ENCODE measurements at places on chromosomes 2 and 18.

- no peak for DNase-seq
Observed at GRCh38 chr18:31741097-31741735, 19.5 kb downstream of the SLC25A52 start.

DNA sequence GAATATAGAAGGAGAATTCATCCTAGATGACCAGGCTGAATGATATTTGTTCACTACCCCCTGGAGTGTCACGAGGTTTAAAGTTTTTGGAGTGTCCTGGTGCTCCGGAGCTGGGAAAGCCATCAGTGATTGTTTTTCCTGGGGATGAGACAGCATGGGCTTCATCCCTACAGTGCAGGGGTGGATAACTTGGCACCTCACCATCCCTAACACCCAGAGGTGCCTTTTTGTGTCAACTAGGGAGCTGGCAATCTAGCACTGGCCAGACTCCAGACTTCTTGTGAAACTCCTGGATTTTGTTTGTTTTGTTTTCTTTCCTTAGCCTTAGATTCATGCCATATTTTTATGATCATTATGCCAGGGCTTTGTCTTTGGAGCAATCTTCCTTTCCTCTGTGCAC is 164.8 kb downstream of the PRKCE start:
- DNase-seq: no peak

DNA sequence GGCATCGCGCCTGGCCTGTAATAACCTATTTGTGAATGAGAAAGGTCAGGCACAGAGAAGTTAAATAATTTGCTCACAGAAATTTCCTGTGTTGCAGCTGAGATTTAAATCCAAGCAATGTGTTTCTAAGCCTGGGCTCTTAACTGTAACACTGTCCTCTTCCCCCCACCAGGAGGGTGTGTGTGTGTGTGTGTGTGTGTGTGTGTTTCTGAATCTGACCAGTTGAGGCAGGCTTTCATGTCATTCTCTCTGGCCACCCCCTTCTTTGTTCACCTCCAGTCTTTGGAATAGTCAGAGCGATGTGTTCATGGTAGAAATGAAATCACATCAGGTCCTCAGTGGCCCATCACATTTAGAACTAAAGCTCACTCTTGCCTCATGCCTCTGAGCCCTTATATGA is 81.2 kb downstream of the NEDD4L start:
- no peak for DNase-seq

- no peak for DNase-seq
Observed at GRCh38 chr2:128809259-128809636, 490.6 kb upstream of the HS6ST1 start.

DNA sequence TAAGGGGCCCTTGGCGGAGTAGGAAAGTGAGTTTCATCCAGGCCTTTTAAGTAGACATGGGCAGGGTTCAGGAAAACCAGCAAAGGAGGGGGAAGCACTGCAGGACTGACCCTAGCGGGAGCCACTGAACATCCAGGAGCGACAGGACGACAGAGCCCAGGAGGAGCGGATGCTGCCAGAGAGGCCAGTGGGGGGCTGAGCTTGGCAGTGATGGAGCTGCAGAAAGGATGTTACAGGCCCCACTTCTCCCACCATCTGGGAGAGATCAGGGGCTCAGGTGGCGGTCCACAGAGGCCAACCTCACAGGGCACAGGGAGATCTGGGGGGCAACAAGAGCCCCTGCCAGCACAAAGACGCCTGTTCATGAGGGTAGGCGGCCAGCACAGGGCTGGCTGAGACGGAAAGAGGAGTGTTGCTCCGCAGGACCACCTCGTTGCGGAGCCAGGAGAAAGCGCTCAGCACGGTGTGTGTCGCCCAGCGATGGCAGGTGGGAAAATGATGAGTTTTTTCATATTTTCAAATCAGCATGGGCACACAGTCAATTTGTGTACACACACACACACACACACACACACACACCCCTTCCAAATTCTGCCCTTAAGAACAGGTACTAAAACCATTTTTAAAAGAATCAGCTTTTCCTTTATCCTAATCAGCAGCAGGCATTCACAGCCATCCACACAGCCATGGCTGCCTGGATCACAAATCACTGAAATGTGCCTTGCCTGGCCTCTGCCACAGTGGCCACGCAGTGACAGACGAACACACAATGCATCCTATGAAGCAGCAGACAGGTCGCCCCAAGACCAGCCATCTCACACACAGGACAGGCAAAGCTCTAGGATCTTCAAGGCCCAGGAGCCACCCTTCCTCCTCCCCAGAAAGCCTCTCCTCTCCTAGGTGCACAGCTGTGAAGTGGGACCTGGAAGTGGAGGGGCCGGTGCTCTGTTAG is 63.2 kb downstream of the NDUFA10 start:
- DNase-seq: no peak

- no peak for DNase-seq
Observed at GRCh38 chr2:175030380-175031271, 25.4 kb upstream of the CHN1 start.

DNA sequence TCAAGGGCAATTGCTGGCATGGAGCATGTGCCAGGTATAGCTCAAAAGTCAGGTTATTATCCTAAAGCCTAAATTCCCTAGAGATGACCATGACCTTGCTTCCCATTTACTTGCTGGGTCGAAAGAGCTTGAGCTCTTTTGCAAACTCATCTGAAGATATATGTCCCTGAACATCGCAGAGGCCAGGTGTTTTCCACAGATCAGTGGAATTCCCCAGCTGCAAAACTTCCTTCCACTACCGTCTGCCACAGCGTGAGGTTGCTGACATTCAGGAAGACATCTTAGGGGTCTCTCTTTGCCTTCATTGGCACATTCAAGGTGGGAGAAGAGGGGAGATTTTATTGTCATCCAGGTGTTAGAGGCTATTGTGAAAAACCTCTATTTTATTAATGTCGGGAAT is 171.0 kb downstream of the MIB1 start:
- no peak for DNase-seq

DNA sequence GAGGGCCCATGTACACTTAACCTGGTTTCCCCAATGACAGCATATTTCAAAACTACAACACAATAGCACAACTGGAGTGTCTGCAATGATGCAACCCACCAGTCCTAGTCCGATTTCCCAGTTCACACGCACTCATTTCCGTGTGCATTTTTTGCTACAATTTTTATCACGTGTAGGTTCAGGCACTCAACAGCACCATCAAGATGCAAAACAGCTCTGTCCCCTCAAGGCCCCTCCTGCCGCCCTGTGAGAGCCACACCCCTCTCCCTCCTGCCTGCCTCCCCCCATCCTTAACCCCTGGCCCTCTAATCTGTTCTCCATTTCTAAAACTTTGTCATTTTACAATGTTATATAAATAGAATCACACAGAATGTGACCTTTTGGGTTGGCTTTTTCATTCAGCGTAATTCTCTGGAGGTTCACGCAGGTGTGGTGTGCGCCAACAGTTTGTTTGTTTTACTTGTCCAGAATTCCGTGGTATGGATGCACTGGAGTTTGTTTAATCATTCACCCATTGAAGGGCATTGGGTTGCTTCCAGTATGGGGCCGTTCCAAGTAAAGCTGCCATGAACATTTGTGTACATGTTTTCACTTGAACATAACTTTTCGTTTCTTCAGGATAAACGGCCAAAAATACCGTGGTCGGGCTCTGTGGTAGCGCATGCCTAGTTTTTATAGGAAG is 8.4 kb downstream of the KCNIP3 start:
- no peak for DNase-seq

GRCh38 chr18:27921392-27921791 is 255.5 kb downstream of the CDH2 start:
- no peak for DNase-seq

DNA sequence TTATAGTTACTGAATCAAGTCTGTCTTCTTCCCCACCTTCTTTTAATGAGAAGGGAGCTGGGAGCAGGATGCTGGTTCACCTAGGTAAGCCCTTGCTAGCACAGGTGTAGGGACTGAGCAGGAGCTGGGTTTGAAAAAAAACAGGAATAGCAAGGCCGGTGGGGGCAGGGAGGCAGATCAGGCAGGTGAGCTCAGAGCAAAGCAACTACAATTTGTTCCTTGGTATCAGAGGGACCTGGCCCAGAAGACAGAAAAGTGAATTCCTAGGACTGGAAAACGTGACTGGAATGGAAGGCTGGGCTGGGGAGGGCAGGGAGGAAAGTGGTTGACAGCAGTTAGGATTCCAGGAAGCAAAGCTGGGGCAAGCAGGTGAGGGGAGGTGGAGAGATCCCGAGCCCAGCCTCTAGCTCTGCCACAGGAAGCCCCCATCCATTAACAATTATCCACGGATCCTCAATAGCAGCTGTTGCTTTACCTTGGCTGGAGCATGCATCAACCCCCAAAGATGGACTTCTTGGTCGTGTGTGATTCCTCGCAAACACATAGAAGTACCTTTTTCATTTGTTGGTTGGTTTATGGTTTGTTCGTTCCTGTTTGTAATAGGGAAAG is 118.4 kb downstream of the LNPK start:
- no peak for DNase-seq

- no peak for DNase-seq
Observed at GRCh38 chr2:108553209-108553919, 19.1 kb downstream of the LIMS1 start.

DNA sequence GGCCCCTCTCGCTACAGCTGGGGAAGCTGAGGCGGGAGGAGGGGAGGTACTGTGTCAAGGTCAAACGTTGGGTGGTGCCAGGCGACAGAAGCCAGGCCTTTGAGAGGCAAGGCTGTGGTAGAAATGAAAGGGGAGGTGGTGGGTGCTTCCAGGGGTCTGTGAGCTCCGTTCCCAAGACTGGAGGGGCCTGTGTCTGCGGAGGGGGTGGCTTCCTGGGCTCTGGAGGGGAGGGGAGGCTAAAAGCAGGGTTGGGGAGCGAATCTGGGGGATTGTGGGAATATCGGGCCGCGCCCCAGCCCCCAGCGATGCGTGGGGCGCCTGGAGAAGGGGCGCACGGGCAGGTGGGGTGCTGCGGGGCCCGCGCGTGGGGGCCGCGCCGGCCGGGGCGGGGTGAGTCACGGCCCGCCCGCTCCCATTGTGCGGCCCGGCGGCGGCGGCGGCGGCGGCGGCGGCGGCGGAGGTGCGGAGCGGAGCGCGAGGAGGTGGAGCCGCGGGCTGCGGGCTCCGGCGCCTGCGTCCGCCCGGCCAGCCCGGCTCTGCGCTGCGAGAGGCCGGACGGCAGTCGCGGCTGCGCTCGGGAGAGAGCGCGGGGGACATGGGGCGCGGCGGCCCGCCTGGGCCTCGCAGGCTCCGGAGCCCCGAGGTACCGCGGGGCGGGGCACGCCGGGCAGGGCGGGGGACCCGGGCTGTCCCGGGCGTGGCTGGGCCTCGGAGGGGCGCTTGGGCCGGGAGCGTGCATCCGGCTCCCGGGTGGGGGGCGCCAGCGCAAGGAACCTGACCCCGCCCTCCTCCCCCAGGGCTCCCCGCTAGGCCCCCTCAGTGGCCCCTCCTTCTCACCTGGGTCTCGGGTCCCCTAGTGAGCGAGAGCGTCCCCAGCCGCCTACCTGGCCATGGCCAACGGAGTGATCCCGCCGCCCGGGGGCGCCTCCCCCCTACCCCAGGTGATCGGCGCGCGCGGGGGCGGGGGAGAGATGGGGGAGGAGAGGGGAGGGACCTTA is at the start of gene SLC4A3:
SLC4A3 (plus strand) TSS at position 528 of the 998 bp plus-strand sequence; CDS start at position 891, 363 bp downstream.
- no peak for DNase-seq
